ENCODE measurements at places on chromosomes 16 and 17.

GRCh38 chr17:57814421-57814820, 35.4 kb downstream of the MRPS23 start:
- DNase-seq = no peak

- no peak for DNase-seq
Observed at GRCh38 chr16:11264155-11264832, 4.8 kb downstream of the TNP2 start.

DNA sequence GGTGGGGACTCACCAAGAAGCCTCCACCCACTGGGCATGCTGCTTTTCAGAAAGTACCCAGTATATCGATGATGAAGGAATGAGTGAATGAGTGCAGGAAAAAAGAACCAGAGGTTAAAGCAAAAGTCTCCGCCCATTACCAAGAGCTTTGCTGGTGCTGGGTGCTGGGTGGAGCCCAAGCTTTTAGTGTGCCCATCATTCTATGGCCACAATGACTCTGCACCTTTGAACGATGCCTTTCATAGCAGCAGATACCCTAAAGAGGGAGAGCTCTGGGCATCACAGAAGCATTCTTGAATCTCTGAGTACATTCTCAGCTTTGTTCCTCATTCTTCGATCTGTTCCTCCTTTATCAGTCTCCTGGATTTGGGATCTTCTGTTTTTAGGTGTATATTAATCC, 450.7 kb upstream of the CCL2 start:
- DNase-seq = no peak

- DNase-seq = no peak
Observed at GRCh38 chr17:28846231-28846630, 3.6 kb upstream of the FAM222B start.

DNA sequence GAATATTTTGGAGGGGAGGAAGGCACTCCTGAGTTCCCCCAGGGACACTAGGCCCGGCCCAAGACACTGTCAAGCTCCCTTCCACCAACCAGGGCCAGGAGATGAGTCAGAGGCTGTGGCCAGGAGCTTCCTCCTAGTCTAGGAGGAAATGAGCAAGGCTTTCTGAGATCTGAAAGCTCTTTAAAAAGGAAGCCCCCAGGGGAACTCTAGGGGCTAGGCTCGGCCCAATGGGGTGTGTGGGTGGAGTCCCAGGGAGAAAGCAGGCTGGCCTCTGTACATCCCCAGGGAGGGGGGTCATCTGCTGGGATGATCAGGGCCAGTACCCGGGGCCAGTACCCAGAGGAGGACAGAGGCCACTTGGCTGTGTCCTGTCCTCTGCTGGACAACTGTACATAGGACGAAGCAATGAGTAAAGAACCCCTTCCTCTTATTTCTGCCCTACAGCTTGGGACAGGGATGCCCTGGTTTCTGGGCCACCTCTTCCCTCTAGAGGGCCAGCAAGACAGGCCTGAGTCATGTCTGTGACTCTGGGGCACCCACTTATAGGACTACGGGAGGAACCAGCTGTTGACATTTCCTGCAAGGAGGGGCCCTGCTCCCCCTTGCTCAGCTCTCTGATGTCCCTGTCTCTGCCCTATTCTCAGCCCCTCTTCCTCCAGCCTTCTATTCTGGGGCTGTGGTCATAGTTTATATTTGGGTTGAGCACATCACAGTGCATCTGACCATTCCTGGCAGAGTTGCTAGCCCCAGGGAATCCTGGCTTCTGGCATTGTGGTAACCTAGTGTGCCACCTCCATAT, 2.7 kb downstream of the FHOD1 start:
- DNase-seq = peak; percentile 87

- peak; percentile 54 for DNase-seq
Observed at GRCh38 chr16:85888405-85889331, 10.3 kb upstream of the IRF8 start.

DNA sequence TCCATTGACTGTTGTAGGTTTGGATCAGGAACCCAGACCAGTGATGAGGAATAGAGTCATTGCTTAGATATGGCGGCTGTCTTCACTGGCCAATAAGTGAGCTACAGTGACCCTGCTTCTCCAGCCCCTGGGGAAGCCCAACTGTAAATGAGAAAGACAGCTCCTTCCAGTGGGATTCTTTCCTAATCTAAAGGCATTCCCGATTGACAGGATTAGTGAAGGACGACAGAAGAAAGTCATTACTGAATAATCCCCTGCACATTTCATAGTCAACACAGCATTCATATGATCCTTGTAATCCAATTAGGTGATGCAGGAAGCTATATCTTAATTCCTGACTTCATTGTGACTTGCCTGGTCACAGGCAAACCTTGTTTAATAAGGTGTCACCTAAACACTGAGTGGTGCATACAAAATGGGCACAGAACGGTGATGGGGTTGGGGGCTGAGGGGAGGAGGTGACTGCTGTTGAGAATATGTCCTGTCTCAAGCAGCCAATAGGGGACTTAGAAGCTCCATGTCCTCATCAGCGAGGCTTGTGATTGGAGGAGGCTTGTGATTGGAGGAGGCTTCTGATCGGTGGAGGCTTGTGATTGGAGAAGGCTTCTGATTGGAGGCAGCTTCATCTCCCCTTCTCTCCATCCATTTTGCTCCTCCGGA, 242.6 kb downstream of the XYLT1 start:
- DNase-seq = no peak

- DNase-seq = no peak
Observed at GRCh38 chr17:19747829-19748806, at the start of gene ALDH3A1. Gene ALDH3A1, minus strand, starts transcription at chr17:19748298. Its CDS starts 3,169 bp downstream, at chr17:19745129.

GRCh38 chr17:55518510-55518909, 7.3 kb upstream of the SMIM36 start:
- DNase-seq = no peak

- no peak for DNase-seq
Observed at GRCh38 chr17:17027442-17028058, 14.7 kb upstream of the MPRIP start.
